Stimulated activated CD4-positive, alpha-beta T cell treated with anti-CD3 and anti-CD28 coated beads, Interleukin-2, amount 100 ng/mL, for 24 hours (primary cell): ENCODE measurements at places on chromosomes 12 and 14.

DNA sequence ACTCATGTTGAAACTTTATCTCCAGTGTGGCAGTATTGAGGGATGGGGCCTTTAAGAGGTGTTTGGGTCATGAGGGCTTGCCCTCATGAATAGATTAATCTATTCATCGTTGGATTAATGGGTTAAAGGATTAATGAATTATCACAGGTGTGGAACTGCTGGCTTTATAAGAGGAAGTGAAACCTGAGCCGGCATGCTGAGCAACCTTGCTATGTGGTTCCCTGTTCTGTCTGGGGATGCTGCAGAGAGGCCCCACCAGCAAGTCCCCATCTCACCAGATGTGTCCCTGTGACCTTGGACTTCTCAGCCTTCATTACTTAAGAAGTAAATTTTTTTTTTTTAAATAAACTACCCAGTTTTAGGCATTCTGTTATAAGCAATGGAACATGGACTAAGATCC is 109.6 kb downstream of the DYRK2 start:
- no peak for DNase-seq

GRCh38 chr12:92108651-92109050 is 37.0 kb downstream of the BTG1 start:
- DNase-seq, result no peak

DNA sequence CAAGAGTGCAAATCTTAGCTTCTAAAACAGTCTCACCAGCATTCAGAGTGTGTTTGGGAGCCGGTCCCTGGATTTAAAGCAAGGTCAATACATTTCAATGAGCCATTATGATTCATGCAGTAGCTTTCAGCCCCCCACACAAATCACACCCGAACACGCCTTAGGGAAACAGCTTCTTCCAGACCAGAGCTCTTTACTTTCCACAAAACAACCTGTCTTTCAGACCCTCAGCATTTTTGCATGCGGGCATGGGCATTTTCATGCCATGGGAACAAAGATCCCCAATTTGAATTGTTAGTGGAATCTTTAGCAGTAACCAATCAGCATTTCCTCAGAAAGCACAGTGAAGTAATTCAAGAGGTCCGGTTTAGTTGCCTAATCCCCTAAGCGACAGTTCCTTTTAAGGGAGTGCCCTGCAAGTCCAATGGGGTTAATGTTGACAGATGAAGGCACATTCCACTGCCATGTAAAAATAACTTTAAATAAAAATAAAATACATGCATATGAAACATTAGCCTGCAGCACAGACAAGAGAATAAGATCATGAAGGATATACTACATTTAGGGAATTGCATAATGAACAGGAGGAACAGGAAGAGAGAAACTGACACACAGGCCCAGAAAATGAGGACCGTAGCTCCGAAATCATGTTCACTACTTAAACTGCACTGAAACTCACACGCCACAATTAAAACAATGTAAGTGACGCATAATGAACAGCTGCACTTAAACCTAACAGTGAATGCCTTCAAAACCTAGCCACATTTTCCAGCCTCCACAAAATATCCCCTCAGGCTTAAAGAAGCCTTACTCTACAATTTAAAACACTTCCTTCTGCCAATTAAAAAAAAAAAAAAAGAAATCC is 4.0 kb downstream of the VPS37B start:
- no peak for DNase-seq

- DNase-seq, result no peak
Measured at GRCh38 chr12:67929384-67929772, 59.9 kb upstream of the IFNG-AS1 start.

GRCh38 chr12:18457362-18457761 is 196.0 kb downstream of the PIK3C2G start:
- DNase-seq, result no peak

GRCh38 chr14:64114166-64114565 is 180.0 kb downstream of the ESR2 start:
- DNase-seq, result no peak

- DNase-seq, result no peak
Measured at GRCh38 chr12:60803147-60803546, 1207.3 kb downstream of the SLC16A7 start.

- DNase-seq, result peak; percentile 32
Measured at GRCh38 chr12:10562306-10562933, 51.0 kb downstream of the MAGOHB start.

GRCh38 chr14:68368850-68369249 is 424.0 kb downstream of the ZFP36L1 start:
- no peak for DNase-seq

- DNase-seq, result no peak
Measured at GRCh38 chr14:70350078-70350477, 9.4 kb downstream of the COX16 start.

DNA sequence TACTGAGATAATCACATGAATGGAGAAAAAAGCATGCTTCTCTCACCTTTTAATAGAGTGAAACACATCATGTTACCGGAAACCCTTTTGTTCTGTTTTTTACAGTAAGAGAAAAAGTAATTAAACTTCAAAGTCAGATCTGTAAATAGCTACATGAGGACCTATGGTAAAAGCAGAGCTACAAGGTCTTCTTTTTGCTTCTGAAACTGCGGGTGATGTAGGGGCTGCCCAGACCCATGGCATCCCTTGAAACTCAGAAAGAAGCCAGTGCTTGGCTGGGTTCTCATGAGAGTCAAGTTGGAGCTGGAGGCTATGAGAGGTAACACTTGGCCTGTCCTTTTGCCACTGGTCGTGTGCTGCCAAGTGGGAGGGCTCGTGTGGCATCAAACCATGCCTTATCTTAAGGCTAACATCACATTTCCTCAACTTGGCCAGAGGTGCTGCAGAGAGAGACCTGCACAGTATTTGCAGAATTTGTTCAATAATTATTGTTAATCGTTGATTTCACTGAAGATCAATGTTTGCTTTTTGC is 47.6 kb downstream of the EML1 start:
- no peak for DNase-seq

GRCh38 chr12:131892711-131893604 is 1.5 kb upstream of the ULK1 start:
- DNase-seq, result no peak

DNA sequence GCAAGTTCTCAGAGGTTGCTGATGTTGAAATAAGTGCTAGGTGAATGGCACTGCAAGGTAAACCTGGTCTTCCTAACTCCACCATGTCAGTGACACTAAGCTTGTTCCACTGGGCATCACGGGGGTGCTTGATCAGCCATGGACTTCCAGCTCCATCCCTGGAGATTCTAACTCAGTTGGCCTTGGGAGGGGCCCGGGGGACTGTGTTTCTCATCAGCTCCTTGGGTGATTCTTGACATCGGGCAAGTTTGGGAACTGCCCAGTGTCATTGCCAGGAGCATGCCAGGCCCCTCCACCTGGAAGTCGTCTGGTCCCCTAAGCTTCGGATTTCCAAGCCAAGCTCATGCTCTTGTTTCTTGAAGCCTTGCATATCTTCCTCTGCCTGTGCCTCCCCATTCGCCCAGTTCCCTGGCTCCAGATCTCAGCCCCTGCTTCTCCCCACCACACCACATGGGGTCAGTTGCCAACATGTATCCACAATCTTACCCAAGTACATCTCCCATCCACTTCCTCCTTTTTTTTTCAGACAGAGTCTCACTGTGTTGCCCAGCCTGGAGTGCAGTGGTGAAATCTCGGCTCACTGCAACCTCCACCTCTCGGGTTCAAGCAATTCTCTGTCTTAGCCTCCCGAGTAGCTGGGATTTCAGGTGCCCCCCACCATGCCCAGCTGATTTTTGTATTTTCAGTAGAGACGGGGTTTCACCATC is 30.7 kb upstream of the RFLNA start:
- no peak for DNase-seq

DNA sequence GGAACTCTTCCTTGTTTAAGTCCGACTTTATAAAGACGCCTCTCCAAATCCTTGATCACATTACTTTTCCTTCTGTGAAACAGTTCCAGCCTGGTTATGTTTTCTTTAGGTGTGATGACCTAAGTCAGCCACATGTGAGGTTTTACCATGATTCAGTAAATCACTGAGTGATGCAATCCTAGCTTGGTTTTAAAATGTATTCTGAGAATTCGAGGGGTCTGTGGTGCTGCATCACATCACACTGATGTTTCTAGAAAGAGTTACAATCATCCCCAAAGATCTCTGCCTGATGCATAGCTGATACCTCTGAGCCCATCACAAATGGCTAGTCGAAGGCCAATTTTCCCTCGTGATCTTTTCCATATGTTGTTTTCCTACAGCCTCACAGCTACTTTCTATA is 152.7 kb downstream of the ANO2 start:
- DNase-seq, result no peak

DNA sequence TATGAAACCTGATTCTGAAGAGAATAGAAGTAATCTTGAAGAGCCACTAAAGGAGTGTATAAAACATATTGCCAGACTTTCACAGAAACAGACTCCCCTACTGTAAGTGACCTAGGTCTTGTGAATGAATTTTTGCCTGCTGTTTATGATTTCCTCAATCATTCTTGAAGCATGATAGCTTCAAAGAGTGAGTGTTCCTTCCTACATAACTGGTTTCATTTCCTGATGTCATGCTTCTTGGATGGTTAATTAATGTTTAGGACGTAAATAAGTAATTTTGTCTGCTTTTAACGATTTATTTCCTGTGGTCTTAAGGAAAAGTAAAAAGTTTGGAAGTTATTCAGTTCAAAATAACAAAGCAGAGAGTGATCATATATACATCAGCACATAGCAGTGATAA is 129.8 kb downstream of the PIK3C2G start:
- no peak for DNase-seq

GRCh38 chr12:116544656-116545055 is 14.5 kb upstream of the MAP1LC3B2 start:
- no peak for DNase-seq

- DNase-seq, result no peak
Measured at GRCh38 chr14:71985538-71986189, 53.4 kb downstream of the RGS6 start.

- no peak for DNase-seq
Measured at GRCh38 chr12:101089271-101089670, 120.8 kb downstream of the SLC5A8 start.

DNA sequence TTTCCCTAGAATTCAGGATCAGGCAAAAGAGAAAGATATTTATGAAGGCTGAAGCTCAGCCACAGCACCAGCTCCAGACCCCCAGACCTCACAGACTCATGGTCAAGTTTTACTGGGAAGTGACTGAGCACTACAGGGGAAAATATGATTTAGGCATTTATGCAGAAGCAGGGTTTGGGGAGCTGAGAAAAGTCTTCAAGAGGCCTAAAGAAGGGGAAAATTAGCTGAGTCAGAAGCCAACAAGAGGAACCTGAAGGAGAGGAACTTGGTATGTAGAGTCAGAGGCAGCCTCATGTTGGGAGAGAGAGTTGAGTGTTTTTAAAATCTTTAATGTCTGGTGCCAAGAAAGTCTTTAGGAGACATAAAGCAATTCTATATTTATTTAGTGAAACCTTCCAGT is 63.0 kb downstream of the FOS start:
- DNase-seq, result no peak

DNA sequence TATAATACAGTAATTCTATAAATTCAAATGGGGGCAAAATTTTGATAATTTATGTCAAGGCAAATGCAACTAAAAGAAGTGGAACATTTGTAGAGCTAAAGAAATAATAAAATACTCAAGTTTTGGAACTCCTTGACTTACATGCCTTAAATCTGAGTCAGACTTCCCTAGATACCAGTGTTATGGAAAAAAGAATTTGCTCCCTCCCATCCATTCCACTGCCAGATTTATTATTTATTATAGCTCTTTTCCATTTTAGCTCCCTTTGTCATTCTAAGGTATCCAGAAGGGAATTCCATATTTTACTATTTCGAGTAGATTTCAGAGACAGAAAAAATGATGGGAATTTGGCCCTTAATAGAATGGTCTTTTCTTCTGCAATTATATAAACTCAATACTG is 44.0 kb downstream of the RHOJ start:
- no peak for DNase-seq

- DNase-seq, result no peak
Measured at GRCh38 chr12:116125084-116125483, 152.4 kb downstream of the MED13L start.
